ENCODE measurements at places on chromosomes 3 and 15.
A peak's percentile ranks its signal among the peaks of the same experiment; 100 is the strongest.

GRCh38 chr3:183875411-183875810 lies 9.3 kb downstream of the PARL start:
- H3K4me1 ChIP-seq: peaks cover 52% of the 10 kb centered on the region
- no peaks in the 10 kb centered on the region for H3K27me3 ChIP-seq
- H3K27ac ChIP-seq: no peak overlapping the region
- peak; percentile 44 for DNase-seq
- no peak overlapping the region for H3K4me3 ChIP-seq

GRCh38 chr3:31833391-31834190 lies 147.5 kb downstream of the OSBPL10 start:
- no peak overlapping the region for H3K27ac ChIP-seq
- no peak overlapping the region for H3K4me3 ChIP-seq
- no peaks in the 10 kb centered on the region for H3K27me3 ChIP-seq
- no peak for DNase-seq

- no peak for DNase-seq
- H3K27ac ChIP-seq: no peak overlapping the region
These were observed 828 bp upstream of the ATOSA start for GRCh38 chr15:52680041-52680391.

DNA sequence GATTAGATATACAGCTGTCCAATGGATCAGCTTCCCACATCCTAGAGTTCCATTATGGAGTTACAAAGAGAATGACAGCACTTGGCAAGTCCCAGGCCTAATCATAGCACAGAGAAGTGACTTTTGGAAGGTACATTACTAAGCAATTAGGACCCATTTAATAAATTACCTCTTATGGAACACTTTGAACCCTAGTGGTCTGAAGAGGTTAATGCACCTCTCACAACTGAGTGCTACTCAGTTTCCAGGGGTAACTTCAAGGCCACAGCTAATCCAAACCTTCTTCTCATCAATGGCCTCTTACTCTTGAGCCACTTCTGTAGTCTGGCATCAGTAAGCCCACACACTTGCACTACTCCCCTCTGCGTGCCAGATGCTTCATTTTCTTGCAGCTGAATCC lies 34.9 kb upstream of the MEIS2 start:
- DNase-seq: peak; percentile 26
- H3K27ac ChIP-seq: no peak overlapping the region
- peaks cover 4% of the 10 kb centered on the region for H3K27me3 ChIP-seq
- no peaks in the 10 kb centered on the region for H3K36me3 ChIP-seq
- H3K4me3 ChIP-seq: no peak overlapping the region
- H3K4me1 ChIP-seq: no peaks in the 10 kb centered on the region

DNA sequence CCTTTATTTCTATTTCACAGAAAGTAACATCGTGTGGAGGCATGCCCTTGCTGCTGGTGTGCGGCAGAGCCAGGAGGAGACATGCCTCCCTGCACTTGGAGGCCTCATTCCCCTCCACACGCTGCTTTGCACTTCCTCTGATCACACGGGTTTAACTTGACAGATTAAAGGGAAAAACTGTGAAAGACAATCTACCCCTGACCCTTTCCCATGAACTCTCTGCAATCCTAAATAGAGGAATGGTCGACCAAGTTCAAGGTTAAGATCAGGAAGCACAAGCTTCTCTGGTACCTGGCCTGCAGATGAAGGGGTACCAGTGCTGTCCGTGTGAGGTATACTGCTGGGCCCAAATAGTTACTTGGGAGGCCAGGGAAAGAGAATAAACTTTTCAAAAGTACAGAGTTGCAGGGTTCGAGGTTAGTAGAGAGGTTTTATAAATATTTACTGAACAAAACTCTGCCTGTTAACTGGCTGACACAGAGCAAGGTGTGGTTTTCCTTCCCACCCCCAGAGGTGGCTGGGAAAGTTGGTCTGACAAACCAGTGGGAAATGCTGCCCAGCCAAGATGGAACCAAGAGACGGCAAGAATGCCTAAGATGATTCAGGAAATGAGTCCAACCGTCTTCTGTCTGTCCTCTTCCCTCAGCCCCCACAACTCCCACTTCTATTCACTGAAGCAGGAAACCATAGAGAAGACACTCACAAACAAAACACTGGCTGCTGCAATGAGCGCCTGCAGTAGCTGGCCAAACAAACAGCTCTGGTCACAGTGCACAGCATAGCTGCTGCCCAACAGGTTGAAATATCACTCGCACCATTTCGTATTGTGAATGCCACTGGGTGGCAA lies 79.6 kb downstream of the IGF2BP2 start:
- peaks cover 52% of the 10 kb centered on the region for H3K4me1 ChIP-seq
- H3K36me3 ChIP-seq: no peaks in the 10 kb centered on the region
- no peak for DNase-seq
- H3K4me3 ChIP-seq: no peak overlapping the region

DNA sequence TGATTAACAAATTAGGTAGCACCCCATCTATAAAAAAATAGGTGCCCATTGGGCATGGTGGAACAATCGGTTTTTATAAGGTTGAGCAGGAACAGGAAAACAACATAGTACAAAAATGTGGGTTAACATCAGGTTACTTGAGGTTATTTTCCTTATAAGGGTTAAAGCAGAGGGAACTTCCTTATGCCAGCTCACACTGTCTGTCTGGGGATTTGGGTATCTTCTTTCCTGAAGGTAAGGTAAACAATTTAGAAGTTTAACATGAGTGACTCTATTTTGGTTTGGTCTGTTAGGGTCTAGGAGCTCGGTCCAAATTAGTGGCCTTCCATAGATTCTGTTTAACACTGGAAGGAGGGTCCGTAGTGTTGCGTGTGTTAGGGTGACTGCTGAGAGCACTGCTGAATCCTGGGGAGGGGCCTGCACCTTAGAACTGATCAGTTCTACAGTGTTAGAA lies 14.7 kb downstream of the CHD2 start:
- H3K27ac ChIP-seq: peak overlapping the region; percentile 66
- H3K36me3 ChIP-seq: peaks cover 9% of the 10 kb centered on the region
- H3K4me3 ChIP-seq: peak overlapping the region; percentile 5
- H3K4me1 ChIP-seq: peaks cover 16% of the 10 kb centered on the region
- no peaks in the 10 kb centered on the region for H3K27me3 ChIP-seq
- DNase-seq: no peak

GRCh38 chr3:170635385-170635735 lies 49.5 kb upstream of the SLC7A14 start:
- DNase-seq: no peak
- H3K4me1 ChIP-seq: no peaks in the 10 kb centered on the region
- H3K36me3 ChIP-seq: no peaks in the 10 kb centered on the region
- H3K27me3 ChIP-seq: no peaks in the 10 kb centered on the region
- no peak overlapping the region for H3K4me3 ChIP-seq

GRCh38 chr3:54966979-54967378 lies 39.1 kb upstream of the LRTM1 start:
- H3K4me1 ChIP-seq: no peaks in the 10 kb centered on the region
- H3K27ac ChIP-seq: no peak overlapping the region
- no peaks in the 10 kb centered on the region for H3K27me3 ChIP-seq
- no peaks in the 10 kb centered on the region for H3K36me3 ChIP-seq

DNA sequence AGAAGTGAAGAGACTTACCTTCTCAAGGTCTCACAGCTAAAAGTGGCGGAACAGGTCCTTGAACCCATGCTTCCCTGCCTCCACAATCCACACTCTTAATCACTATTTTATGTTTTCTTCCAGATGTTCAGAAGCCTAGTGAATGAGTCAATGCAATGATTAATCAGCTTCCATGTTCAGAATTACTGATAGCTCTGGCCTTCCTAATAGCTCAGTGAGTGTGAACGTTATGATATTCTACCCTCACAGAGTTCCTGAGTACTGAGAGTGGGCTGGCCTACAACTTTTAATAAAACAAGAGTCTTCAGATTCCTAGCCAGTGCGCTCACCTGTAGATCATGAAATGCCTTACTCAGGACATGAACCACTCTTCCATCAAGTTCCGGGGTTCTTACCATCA lies 443.0 kb upstream of the ADAMTS9 start:
- no peaks in the 10 kb centered on the region for H3K27me3 ChIP-seq
- DNase-seq: no peak
- H3K4me3 ChIP-seq: no peak overlapping the region
- H3K4me1 ChIP-seq: no peaks in the 10 kb centered on the region
- no peak overlapping the region for H3K27ac ChIP-seq
